ENCODE measurements at places on chromosomes 12 and 14.

GRCh38 chr14:86652526-86652925 is 1122.6 kb downstream of the FLRT2 start:
- DNase-seq = no peak

DNA sequence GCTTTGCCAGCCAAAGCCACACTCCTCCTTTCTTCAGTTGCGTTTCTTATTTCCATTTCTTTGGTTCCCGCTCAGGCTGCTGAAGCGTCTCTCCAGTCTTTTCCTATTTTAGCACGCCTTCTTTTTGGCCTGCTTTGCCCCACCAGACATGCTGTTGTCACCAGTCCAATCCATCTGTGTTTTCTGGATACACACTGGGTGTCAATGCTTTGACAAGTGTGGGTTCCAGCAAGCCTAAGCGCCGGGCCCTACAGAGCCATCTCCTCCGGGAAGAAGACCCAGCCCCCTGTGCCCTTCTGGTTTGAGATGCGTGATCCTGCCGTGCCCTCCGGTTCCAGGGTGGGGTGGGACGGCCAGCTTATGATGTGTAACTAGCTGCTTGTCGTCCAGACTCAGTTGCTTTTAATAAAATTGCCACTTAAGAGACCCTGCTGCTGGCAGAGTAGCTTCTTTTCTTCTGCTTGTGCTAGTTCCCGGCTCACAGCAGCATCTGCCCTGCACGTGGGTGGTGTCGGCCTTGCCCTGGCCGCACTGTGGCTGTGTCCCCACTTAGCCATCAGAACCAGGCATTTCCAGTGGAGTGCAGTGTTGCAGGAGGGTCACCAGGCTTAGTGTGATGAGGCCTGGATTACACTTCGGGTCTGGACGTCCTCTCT is 29.7 kb downstream of the EML1 start:
- DNase-seq = no peak

GRCh38 chr12:122793685-122794106 is 19.3 kb downstream of the CCDC62 start:
- no peak for DNase-seq

DNA sequence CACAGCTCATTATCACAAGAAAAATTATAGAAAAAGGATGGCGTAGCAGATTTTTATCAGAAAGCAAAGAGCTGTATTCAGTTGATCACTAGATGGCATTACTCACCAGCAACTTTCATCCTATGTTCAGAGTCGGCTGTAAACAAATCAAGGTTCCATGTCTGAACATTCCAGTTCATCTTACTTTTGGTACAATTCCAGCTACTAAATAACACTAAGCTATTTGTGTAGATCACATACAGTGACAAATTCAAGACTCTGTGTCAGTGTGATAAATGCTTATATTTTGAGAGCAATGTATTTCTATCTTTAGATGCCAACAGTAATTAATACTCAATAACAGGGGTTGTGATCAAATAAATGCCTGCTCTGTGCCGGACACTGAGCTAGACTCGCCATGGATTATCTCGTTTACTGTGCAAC is 30.1 kb downstream of the NRDE2 start:
- DNase-seq = no peak

GRCh38 chr12:128170181-128170580 is 96.8 kb upstream of the TMEM132C start:
- no peak for DNase-seq

DNA sequence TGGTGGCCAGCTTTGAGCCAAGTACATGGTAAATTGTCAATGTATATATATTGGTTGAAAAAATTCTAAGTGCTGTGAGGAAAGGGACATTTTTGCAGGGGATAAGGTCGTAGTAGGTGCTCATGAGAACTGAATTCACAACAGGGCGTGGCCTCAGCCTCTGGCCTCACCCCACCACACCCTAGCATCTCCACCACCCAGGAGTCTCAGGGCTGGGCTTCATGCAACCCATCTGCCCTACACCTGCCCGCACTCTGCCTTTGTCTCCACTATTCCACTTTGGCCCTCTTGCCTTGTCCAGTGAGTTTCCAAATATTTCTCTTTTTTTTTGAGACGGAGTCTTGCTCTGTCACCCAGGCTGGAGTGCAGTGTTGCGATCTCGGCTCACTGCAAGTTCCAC is 22.1 kb upstream of the AQP2 start:
- no peak for DNase-seq

- no peak for DNase-seq
These were observed 122.8 kb downstream of the TTC7B start for GRCh38 chr14:90693413-90693812.

- DNase-seq = no peak
These were observed 23.2 kb upstream of the BMAL2 start for GRCh38 chr12:27309293-27309994.

GRCh38 chr14:69657950-69658355 is 46.6 kb downstream of the SUSD6 start:
- no peak for DNase-seq

- no peak for DNase-seq
These were observed 612.7 kb upstream of the TBX3 start for GRCh38 chr12:115296613-115297198.

- DNase-seq = no peak
These were observed 18.7 kb downstream of the SETD1B start for GRCh38 chr12:121822393-121823100.

DNA sequence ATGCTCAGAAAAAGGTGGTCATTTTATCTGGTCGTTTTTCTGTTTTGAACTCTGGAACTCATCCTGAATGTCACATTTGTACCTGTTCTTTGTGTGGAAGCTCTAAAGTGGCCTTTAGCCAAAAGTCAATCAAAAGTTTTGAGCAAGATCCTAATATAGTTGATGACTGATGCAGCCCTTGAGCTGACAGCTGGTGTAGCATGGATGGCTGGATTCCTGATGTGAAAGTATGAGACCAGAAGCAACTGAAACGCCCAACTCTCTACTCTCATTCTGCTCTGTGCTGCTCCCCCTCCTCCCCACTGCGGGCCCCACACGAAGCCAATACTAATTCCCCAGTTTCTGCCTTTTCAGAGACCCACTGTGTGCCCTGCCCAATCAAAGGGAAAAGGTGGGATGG is 10.3 kb upstream of the MYH7 start:
- DNase-seq = no peak

GRCh38 chr14:71225113-71225512 is 317.9 kb downstream of the PCNX1 start:
- DNase-seq = no peak

DNA sequence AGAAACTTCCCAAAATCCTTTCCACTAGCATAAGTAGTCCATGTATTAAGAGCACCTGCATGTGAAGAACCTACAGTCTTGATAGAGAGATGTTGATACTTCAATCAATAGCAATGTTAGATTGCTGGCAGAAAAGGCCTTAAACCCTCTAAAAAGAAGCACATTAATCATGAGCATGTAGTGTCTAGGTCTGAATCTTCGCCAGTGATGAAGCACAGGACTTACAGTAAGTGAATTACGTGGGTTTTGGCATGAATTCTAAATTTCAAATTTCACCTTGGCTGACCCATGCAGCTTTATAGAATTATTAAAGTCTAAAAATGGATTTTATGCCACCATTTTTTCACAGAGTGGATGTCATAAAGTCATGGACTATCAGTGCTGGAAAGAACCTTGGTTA is 791.6 kb upstream of the NOVA1 start:
- no peak for DNase-seq

DNA sequence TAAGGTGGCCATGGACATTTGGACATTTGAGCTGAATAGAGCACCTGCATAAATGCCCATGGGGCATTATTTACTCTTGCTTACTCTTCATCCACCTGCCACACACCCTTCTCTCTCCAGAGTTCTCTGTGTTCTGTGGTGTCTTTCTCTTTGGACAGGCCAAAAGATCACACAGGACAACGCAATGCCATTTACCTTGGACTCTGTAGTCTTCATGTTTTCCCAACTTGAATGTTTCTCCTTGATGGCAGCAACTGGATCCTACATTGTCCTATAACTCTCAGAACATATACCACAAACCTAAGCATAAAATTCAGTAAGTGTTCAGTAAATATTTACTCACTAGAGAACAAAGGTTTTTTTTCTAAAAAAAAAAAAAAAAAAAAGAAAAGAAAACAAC is 41.7 kb upstream of the PTHLH start:
- no peak for DNase-seq

DNA sequence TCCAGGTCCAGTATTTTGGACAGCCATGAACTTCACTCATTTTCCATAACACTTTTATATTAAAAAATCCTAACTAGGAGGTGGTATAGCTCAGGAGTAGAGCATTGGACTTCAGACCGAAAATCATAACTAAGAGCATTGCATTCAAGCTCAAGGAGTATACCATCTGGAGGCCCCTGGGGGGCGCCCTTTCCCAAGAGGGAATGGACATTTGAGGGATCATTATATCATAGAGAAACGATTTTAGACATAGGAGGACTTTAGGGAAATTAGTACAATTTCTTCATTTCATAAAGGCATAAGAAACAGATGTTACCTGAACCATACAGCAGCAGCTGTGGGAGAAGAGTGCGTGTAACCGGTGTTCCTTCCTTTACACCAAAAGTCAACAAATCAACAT is 5.2 kb upstream of the ATG14 start:
- no peak for DNase-seq

DNA sequence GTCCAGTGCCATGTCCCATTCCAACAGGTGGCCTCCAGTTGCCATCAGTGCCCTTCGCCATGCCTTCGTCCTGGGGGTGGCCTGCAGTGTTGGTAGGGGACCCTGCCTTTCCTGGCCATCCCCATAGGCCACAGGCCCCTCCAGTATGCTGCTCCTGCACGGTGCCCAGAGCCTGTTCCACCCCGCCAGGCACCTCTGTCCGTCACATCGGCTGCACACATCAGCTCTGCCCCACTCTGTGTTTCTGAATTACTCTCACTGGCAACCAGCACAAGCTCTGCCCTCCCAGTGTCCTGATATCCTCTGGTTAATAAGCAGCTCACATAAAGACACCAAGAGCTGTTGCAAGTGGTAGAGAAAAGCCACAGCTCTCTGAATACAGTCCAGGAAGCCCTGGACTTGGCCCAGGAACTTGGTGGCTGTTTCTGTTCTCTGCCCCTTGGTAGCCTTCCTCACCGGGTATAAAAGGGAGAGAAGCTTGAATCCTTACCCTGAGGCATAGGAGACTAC is 31.3 kb upstream of the ATP2A2 start:
- DNase-seq = no peak

DNA sequence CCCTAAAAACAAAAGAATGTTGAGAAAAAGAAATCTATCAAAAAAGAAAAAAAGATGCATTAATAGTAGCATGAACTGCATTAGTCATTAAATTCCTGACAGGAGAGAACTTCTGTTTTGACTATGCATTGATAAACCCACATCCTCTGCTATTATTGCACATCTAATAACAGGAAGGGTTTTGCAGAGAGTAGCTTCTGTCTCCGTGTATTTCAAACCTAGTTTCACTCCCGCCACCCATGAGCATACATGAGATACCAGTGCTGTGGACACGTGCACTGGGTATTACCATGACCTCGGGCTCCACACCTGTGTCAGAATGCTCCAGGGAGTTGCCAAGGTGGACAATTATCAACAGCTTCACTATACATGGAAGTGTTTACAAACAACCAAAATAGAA is 449.1 kb upstream of the SOX5 start:
- DNase-seq = no peak

DNA sequence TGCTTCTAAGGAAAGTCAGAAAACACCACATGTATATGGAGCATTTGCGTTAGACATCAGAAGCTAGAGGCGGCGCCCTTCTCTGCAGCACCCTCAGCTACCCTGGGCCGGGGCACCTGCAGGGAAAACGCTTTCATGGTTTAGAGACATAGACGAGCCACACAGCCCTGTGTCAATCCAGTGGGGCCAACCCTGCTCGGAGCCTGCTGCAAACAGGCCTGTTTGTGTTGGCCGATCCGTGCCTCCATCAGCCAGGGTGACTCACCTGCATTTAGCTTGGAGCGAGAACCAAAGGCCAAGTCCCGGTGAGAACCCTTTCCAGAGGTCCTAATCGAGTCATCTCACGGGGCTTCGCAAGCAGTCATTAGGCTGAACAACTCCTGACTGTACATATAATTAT is 19.5 kb upstream of the FZD10 start:
- no peak for DNase-seq

GRCh38 chr14:74019408-74020137 is 424 bp downstream of the BBOF1 start:
- no peak for DNase-seq

DNA sequence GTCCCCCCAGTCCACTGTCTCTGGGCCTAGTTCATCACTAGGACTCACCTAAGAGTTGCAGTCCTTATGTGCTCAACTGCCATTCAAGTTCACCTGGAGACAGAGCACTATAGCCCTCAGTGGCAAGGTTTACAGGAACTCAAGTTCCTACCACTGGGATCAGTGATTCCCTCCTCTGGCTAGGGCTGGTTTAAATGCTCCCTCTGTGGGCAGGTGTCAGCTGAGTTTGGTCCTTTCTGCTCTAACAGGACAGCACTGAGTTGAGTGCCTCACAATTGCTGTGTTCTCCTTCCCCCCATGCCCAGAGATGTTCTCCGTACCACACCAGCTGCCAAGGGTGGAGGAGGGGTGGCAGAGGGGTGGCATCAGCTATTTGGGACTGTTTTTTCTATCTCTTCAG is 20.8 kb upstream of the SAV1 start:
- no peak for DNase-seq

DNA sequence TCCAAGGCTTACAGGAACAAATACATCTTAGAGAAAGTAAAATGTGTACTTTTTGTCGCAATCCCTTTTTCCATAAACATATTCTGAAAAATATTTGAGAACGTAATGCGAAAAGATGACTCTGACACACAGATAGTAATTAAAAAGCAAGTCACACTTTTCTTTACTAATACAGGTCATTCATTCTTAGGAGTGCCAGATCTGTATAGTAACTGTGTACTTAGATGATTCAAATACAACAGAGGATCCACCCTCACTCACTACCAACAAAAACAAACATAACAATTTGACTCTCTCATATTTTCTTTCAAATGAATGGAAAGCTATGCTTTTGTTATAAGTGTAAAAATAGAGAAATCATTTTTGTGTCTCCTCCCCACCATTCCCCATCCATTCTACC is 795.4 kb downstream of the SLC6A15 start:
- no peak for DNase-seq

- DNase-seq = no peak
These were observed 13.6 kb upstream of the AMN start for GRCh38 chr14:102908766-102909455.

DNA sequence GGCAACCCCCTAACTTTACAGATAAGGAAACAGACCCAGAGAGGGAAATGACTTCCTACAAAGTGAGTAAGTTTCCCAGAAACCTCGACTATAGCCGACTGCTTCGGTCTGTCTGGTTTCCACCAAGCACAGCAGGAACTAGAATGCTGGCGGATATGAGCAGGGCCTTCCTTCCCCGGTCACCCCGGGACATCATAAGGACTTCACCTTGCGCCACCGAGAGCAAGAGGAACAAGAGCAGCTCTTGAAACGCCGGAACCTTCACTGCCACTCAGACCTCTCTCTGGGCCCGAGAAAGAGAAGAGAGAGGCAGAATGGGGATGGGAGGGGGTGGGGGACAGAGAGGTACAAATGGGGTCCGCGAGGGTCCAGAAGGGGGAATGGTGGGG is 29.4 kb upstream of the GPR68 start:
- DNase-seq = no peak
